ENCODE measurements at places on chromosomes 11 and 22. TPM values are rescaled to one million over a fixed set of nuclear protein-coding genes. Genes with fewer than 3 reads are reported as not detected.

The OR51I1 gene
- total RNA-seq, result 1.1 TPM

The MFRP gene
- total RNA-seq, result not detected

DNA sequence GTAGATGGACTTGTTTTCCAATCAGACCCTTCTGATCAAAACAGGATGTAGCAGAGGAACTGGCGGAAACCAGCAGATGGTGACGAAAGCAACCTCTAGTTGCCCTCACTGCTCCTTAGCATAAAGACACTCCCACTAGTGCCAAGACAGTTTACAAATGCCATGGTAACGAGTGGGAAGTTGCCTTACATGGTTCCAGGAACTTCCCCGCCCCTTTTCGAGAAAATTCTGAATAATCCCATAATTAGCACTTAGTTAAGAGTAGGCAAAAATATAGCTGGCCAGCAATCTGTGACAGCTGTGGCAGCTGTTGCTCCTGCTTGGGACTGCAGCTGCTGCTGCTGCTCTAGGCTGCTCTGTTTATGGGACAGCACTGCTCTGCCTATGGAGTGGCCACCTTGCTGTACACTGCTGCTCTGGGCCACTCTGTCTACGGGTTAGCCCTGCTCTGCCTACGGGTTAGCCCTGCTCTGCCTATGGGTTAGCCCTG lies 33.4 kb upstream of the SORL1 start:
- H3K4me1 ChIP-seq, result no peaks in the 10 kb centered on the region
- no peak for DNase-seq
- no peak overlapping the region for H3K27ac ChIP-seq
- H3K36me3 ChIP-seq, result no peaks in the 10 kb centered on the region
- no peaks in the 10 kb centered on the region for H3K27me3 ChIP-seq
- no peak overlapping the region for H3K4me3 ChIP-seq

The OR52R1 gene
- total RNA-seq, result not detected

GRCh38 chr11:101707477-101707876 lies 123.7 kb upstream of the TRPC6 start:
- H3K4me3 ChIP-seq, result no peak overlapping the region
- no peaks in the 10 kb centered on the region for H3K27me3 ChIP-seq
- H3K36me3 ChIP-seq, result no peaks in the 10 kb centered on the region
- H3K4me1 ChIP-seq, result no peaks in the 10 kb centered on the region
- no peak overlapping the region for H3K27ac ChIP-seq
- DNase-seq, result no peak

The TUB gene
- 14.5 TPM for total RNA-seq

GRCh38 chr11:117498791-117499190 lies 171.1 kb downstream of the CEP164 start:
- no peaks in the 10 kb centered on the region for H3K27me3 ChIP-seq
- H3K27ac ChIP-seq, result no peak overlapping the region
- no peaks in the 10 kb centered on the region for H3K36me3 ChIP-seq
- H3K4me3 ChIP-seq, result no peak overlapping the region
- DNase-seq, result no peak

DNA sequence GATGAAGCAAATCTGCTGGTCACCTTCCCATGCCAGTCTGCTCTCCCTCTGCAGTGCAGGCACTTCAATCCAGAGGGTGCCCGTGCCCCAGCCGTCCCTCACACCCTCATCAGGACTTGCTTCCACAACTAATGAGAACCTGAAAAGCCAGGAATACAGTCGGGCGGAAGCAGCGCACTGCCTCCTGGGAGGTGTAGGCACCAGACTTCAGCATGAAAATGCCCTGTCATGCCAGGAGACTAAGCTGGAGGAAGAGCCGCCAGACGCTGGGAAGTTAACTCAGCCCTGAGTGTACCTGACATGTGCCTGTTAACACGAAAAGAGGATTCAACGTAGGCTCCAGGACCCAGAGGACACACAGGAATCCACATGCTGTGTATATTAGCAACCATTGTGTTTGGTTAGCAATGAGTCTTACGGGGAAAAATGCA lies 40.1 kb upstream of the FLI1 start:
- H3K4me3 ChIP-seq, result no peak overlapping the region
- peak; percentile 24 for DNase-seq
- no peaks in the 10 kb centered on the region for H3K27me3 ChIP-seq
- no peaks in the 10 kb centered on the region for H3K36me3 ChIP-seq
- H3K27ac ChIP-seq, result no peak overlapping the region

The FXYD2 gene
- 1.8 TPM for total RNA-seq

- H3K4me1 ChIP-seq, result peaks cover 22% of the 10 kb centered on the region
- no peak for DNase-seq
- no peaks in the 10 kb centered on the region for H3K27me3 ChIP-seq
- H3K27ac ChIP-seq, result no peak overlapping the region
These were observed 15.5 kb downstream of the OTUB1 start for GRCh38 chr11:64001484-64002420.

The SELENOO gene
- total RNA-seq, result 58.5 TPM
